HCT116 (cell line): ENCODE measurements at places on chromosomes 12 and 14. TPM values are rescaled to one million over a fixed set of nuclear protein-coding genes. Genes with fewer than 3 reads are reported as not detected.

The TBX3 gene
- total RNA-seq: 12.8 TPM

The SSTR1 gene
- not detected for total RNA-seq

The KLRG1 gene
- total RNA-seq: 1.5 TPM

The TESPA1 gene
- 0.27 TPM for total RNA-seq

The HCAR3 gene
- not detected for total RNA-seq

The PARP11 gene
- 2.7 TPM for total RNA-seq

The DPF3 gene
- total RNA-seq: 0.27 TPM

The SERPINA1 gene
- 9.1 TPM for total RNA-seq

The SYCP3 gene
- not detected for total RNA-seq

The GLT8D2 gene
- total RNA-seq: 4.8 TPM

The IFNG gene
- total RNA-seq: 0.44 TPM

The FOXA1 gene
- 1.3 TPM for total RNA-seq

The ARHGDIB gene
- 4.3 TPM for total RNA-seq

The FAM186B gene
- total RNA-seq: 0.42 TPM

The PIWIL1 gene
- not detected for total RNA-seq

The MYL2 gene
- 0.39 TPM for total RNA-seq
